ENCODE measurements at places on chromosomes 7 and 10. TPM values are rescaled to one million over a fixed set of nuclear protein-coding genes. Genes with fewer than 3 reads are reported as not detected.

Gene TFEC
- total RNA-seq = 13.6 TPM

Gene COL1A2
- 76.0 TPM for total RNA-seq

Gene TMEM236
- 0.48 TPM for total RNA-seq

Gene GPNMB
- 3.3 TPM for total RNA-seq

Gene UTF1
- total RNA-seq = not detected

Gene LFNG
- 21.7 TPM for total RNA-seq

Gene FKBP6
- total RNA-seq = not detected

Gene UNC5B
- total RNA-seq = 19.5 TPM

Gene ITIH5
- 0.05 TPM for total RNA-seq

Gene METTL2B
- total RNA-seq = 21.8 TPM

Gene HOXA1
- 2.5 TPM for total RNA-seq

Gene NPC1L1
- total RNA-seq = not detected

Gene CPA2
- not detected for total RNA-seq

Gene HOXA2
- 0.24 TPM for total RNA-seq

Gene RAPGEF5
- 121 TPM for total RNA-seq

Gene C10orf143
- not detected for total RNA-seq

Gene SFTPA1
- not detected for total RNA-seq

Gene CHST15
- total RNA-seq = 68.1 TPM

Gene TMEM229A
- total RNA-seq = not detected
